Fibroblast of lung (primary cell): ENCODE measurements at places on chromosomes 16 and 17. TPM values are rescaled to one million over a fixed set of nuclear protein-coding genes. Genes with fewer than 3 reads are reported as not detected.

Gene PDE6G
- total RNA-seq = 0.17 TPM in 1 of 2 replicates, not detected in the other

Gene IGF2BP1
- under 0.01 TPM in 2 replicates for total RNA-seq

Gene POLR3K
- 2.6 and 3.3 TPM in 2 replicates for total RNA-seq

Gene LPO
- total RNA-seq = not detected in 2 replicates

Gene MEOX1
- not detected in 2 replicates for total RNA-seq

Gene NOD2
- 0.26 and 0.50 TPM in 2 replicates for total RNA-seq

Gene USP31
- 5.6 and 5.8 TPM in 2 replicates for total RNA-seq

Gene MPV17L
- total RNA-seq = 0.66 and 0.77 TPM in 2 replicates

Gene LDHD
- total RNA-seq = 1.0 and 4.5 TPM in 2 replicates

Gene PRSS8
- not detected in 2 replicates for total RNA-seq

Gene FMNL1
- total RNA-seq = 2.8 and 3.1 TPM in 2 replicates

Gene TNFSF13
- total RNA-seq = 1.5 and 2.0 TPM in 2 replicates

Gene FNDC8
- not detected in 2 replicates for total RNA-seq

Gene SYT17
- 0.26 and 0.33 TPM in 2 replicates for total RNA-seq

Gene PMP22
- 74.0 and 99.1 TPM in 2 replicates for total RNA-seq

Gene ZNF423
- 0.17 and 0.77 TPM in 2 replicates for total RNA-seq

Gene BRIP1
- 2.6 and 4.0 TPM in 2 replicates for total RNA-seq
